Stimulated activated CD8-positive, alpha-beta memory T cell treated with anti-CD3 and anti-CD28 coated beads, Interleukin-4, amount 100 ng/mL, for 1 hour (primary cell): ENCODE measurements at places on chromosomes 1 and 21.

DNA sequence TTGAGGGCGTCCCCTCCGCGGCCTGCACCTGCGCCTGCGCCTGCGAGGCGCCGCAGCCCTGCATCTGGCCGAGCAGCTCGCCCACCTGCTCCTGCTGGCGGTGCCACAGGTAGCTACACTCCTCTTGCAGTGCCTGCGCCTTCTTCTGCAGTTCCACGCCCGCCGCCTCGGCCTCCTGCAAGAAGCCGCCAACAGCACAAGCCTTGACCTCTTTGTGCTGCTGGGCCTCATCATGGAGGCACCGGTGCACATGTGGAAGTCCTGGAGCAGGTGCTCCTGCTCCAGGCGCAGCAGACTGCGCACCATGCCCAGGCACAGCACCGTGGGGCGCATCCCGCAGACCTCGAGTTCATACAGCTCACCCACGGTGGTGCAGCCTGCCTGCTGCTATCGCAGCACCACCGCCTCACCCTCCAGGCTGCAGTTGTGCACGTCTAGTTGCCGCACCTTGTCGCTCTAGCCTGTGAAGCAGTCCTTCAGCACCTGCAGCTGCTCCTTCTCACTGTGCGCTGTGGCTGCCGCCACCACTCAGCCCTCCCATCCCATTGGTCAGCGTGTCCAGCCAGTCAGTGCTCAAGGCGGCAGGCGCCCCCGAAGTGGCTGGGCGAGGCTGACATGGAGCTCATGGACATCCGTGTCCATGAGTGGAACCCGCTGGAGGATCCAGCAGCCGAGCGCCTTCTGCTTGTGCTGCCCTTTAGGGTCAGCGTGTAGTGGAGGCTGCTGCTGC, 12.2 kb upstream of the CD2 start:
- no peak for DNase-seq

GRCh38 chr1:228081578-228082213, 812 bp upstream of the ARF1 start:
- no peak for DNase-seq

DNA sequence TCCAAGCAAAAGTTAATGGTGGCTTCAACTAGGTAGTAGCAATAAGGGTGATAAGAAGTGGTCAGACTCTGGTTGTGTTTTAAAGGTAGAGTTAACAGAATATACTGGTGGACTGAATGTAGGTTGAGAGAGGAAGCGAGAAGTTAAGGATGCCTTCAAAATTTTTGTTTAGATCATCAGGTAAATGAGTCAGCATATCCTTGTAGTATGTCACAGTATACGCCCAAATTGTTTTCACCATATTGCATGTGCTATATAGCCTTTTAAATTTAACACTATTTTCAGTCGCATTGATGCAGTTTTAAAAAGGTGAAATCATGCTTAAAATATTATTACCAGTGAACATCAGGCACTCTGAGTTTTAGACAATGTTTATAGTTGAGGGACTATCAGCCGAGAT, 74.6 kb downstream of the RBM11 start:
- no peak for DNase-seq

DNA sequence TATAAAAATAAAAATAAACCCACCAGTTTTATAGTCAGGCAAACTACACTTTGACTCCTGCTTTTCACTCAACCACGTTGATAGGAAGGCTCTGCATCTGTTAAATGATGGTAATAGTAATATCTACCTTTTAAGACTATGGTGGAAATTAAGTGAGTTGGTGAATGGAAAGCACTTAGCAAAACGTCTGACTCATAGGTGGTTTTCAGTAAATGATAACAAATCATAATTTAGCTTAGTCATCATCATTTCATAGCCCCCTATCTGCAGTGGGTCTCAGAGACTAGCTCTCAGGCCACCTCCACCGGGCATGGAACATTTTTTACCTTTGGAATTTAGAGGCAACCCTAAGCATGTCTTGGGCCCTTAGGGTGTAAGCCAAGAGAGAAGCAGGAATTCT, 160.0 kb downstream of the PDE4B start:
- no peak for DNase-seq

DNA sequence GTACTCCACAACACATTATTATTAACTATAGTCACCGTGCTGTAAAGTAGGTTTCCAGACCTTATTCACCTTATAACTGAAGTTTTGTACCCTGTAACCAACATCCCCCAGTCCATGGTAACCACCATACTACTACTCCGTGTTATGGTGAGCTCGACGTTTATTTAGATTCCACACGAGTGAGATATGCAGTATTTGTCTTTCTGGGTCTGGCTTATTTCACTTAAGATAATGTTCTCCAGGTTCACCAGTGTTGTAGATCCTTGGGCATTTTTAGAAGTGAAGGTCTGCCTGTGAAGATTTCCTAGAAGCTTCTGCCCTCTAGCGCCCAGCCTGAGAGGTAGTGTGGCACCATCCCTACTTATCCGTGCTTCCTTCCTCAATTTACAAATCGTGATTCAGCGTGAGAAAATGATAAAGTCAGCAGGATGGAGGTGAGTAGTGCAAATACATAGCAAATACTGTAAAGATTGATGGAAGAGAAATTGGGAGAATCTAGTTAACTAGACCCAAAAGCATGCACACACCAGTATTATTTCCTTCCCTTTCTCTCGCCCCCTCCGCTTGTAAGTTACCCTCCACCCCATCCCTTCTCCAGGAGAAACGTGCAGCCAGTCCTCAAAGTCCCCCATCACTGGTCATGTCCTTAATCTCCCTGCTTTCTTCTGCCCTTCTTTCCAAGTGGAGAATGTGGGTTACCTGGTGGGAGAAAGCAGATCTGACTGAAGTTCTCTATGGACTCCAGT, 36.0 kb upstream of the DISC1 start:
- DNase-seq, result no peak

GRCh38 chr1:39695016-39695415, 3.8 kb upstream of the HPCAL4 start:
- no peak for DNase-seq

DNA sequence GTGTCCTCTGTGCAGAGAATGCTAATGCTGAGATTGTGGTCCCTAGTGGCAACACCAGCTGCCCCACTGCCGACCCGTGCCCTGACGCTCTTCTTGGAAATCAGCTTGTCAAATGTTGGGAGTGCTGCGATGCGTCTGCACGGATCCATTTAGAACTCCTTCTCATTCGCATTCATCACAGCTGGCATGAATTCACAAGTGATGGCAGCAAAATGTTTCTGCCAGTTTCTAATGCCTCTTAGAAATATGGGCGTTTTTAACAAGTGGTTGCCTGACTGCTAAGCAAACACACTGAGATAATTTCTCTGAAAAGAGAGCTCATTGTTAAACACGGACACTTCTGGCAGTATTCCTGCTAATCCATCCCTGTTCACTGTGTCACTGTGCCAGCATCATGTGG, 131.9 kb upstream of the KCNJ6 start:
- no peak for DNase-seq

- no peak for DNase-seq
These were observed 29.6 kb downstream of the DUSP10 start for GRCh38 chr1:221712198-221712684.

DNA sequence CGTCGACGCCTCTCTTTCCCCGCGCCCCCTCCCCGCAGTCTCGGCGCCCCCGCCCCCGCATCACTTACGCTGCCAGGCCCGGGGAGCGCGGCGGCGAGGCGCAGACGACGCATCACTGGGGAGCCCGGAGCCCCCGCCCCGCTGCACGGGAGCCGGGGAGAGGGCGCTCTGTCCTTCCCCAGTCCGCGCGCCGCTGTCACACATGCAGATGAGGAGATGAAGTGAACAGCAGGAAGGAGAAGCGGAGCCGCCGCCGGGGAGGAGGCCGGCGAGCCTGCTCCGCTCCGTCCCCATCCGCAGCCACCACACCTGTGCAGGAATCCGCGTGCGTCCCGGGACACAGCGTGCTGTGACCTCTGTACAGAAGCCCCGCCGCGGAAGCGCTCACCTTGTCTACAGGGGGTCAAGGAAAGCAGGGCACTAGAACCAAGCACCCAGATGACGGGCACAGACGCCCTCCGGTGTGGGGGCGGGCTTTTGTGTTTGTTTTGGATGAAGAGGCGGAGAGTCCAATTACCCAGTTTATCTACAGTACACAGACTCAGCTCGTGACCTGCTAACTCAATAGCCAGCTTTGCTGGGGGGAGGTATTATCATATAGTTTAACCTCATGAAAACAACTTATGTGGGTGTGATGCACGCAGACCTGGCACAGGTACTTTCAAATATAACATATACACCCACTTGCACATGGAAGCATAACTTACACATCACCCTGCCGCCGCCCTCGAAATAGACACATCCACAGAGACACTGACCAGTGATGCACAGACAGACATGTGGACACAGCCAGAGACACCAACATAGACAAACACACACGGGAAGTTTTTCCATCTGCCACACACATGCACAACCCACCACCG, 12.4 kb downstream of the KLHDC8A start:
- DNase-seq, result no peak

DNA sequence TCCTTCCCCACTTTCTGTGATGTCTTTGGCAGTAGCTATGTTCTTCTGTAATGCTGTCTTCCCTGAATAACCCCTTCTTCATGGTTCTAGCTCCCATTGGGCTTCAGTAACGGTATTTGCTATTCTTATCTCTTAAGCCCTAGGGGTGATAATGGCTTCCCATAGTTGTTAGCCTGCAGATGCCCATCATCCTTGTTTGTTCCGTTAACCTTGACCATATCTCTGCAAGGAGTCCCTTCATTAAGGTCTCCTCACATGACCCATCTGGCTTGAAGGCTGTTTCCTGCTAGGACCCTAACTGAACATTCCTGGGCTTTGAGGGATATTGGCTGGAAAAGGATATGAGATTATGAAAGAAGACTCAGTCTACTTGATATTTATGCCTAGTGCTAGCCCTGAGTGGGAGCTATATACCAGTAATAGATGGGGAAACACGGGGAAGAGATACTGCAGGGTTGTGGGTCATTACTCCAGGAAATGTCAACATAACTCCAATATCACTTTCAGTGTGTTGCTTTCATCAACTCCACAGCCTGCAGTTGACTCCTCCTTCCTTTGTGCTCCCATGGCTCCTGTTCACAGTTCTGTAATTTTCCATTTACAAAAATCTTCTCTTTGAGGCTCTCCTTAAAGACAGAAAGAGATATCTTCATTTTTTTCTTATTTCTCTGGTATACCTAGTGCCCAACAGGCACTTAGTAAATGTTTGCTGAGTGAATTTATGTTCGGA, 2.5 kb downstream of the MR1 start:
- DNase-seq, result no peak

GRCh38 chr21:42683371-42684108, 30.1 kb downstream of the PDE9A start:
- DNase-seq, result no peak

- DNase-seq, result no peak
These were observed 342.8 kb downstream of the NCAM2 start for GRCh38 chr21:21341041-21341440.

DNA sequence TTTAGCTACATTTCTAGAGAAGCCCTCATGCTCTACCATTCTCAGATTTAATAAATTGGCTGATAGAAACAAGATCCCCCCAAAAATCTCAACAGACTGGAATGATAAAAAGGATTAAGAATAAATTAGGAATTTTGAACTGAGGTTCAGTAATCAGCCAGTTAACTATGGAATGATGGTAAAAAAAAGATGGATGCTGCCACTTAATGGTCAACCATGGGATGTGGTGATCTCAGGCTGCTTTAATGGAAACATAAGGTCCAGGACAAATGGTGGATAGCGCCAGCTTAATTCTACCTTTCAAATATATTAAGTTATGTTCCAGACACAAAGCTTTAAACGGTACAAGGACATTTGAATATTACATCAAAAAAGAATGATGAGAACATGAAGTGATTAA, 49.9 kb downstream of the CCN1 start:
- no peak for DNase-seq

GRCh38 chr1:11320153-11320936, 47.3 kb downstream of the UBIAD1 start:
- DNase-seq, result no peak

DNA sequence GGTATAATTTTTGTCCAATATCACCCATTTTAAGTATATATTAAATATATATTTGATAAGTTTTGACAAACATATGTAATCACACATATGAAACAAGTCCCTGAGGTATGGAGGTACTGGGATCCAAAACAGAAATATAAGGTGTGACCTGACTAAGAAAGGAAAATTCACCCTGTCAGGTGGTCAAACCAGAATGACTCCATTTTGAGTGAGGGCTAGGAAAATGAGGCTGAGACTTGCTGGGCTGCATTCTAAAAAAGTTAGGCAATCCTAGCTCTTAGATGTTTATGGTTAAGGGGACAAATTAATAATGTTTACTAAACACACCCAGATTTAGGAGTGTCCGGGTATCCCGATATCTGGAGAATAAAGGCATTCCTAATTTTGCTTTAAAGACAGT, 11.6 kb upstream of the SLC19A2 start:
- DNase-seq, result no peak

GRCh38 chr1:89703469-89703868, 70.5 kb downstream of the LRRC8C start:
- no peak for DNase-seq

DNA sequence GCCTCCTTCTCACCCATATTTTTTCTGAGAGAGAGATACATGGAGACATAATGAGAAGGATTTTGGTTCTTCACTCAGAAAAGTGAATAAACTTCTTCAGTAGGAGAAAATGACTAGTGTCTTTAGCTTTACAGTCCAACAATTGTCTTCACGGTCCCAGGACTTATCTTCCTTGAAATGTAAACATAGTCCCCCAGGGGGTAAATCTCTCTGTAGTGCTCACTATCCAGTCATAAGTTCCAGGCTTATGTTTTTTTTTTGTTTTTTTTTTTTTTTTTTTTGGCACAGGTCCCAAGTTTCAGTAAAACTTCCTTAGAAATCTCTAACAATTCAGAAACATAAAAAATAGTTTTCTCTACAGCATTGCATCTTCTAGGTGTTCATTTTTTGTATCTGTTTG, 890.2 kb upstream of the B3GALT2 start:
- DNase-seq, result no peak

- DNase-seq, result no peak
These were observed 181.8 kb upstream of the L1TD1 start for GRCh38 chr1:62012836-62013235.

- DNase-seq, result no peak
These were observed 316.4 kb upstream of the ADGRL2 start for GRCh38 chr1:81484284-81484683.

GRCh38 chr1:36699113-36699911, 216.6 kb upstream of the CSF3R start:
- no peak for DNase-seq

- no peak for DNase-seq
These were observed 73.1 kb downstream of the VPS13D start for GRCh38 chr1:12302798-12303447.

- DNase-seq, result no peak
These were observed 10.3 kb downstream of the UTS2 start for GRCh38 chr1:7842517-7842916.

DNA sequence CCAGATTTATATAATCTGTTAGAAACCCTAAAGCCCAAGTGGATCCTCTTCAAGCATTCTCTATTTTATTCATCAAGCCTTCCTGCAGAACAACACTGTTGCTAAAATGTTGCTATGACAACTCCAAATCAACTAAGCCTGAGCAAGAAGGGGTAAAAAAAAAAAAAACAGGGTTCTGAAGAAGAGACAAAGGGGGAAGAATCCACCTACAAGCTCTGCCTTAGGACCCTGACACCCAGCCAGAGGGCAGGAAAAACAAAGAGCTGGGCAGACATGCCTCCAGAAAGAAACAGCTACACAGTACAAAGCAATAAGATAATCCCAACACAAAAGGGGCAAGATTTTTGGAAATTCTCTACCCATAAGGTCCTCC, 1.3 kb downstream of the USF1 start:
- no peak for DNase-seq
